ENCODE measurements at places on chromosomes 4 and X.

- no peak for DNase-seq
Measured at GRCh38 chr4:2365054-2365912, 53.2 kb downstream of the ZFYVE28 start.

DNA sequence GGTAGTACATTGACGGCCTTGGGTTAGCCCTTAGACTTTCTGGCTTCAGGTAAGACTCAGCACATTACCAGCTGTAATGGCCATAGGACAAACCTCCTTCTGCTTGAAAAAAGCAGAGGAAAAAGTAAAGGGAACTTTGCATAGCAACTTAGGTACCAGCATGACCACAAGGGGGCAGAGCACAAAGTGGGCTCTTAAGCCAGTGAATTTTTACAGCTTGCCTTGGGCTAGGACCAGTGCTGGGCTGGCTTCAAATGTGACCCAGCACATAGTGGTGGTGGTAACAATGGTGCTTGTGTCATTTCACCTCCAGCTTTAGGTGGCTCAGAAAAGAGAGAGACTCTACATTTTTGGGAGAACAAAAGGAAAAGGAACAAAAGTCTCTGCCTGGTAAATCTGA lies 66.1 kb downstream of the KLHL4 start:
- DNase-seq: no peak

DNA sequence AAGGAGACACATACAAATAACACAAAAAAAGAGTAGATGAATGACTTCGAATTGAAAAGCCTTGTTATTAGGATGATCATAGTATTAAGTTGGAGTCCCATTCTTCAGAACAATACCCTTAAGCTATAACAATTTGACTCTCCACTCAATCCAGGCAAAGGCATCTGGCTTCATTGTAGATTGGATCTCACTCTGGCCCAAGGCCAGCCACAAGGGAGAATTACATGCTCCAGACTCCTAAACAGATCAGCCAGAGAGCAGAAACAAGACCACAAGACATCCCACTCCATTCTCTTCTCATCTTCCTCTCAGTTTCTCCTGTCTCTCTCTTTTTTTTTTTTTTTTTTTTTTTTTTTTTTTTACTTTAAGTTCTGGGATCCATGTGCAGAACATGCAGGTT lies 213.9 kb downstream of the DHX15 start:
- no peak for DNase-seq

DNA sequence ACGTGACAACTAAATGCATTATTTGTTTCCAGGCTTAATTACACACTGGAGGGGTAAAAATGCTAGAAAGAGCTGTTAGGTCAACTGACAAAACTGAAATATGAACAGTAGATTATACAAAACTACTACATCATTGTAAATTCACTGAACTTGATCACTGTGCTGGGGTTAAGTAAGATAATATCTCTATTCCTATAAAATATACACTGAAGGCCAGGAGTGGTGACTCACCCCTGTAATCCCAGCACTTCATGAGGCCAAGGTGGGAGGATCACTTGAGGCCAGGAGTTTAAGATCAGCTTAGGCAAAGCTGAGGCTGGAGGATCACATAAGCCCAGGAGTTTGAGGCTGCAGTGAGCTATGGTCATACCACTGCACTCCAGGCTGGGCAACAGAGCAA lies 31.8 kb upstream of the NKX6-1 start:
- no peak for DNase-seq

DNA sequence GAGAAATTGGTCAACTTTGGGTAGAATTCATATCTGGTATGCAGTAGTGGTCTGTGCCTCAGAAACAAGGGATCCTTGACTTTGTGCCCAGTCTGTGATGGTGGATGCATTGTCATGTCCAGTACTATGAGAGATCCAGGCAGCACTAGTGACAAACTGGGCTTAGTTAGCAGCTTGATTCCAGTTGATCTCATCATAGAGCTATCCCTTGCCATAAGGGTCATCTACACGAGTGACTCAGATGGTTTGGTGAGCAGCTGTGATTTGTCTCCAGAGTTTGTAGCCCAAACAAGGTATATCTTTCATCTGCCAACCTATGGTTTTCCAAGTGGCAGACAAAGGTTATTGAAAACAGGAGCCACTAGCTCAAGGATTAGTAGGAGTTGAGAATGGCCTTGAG lies 298.8 kb downstream of the GBA3 start:
- no peak for DNase-seq

DNA sequence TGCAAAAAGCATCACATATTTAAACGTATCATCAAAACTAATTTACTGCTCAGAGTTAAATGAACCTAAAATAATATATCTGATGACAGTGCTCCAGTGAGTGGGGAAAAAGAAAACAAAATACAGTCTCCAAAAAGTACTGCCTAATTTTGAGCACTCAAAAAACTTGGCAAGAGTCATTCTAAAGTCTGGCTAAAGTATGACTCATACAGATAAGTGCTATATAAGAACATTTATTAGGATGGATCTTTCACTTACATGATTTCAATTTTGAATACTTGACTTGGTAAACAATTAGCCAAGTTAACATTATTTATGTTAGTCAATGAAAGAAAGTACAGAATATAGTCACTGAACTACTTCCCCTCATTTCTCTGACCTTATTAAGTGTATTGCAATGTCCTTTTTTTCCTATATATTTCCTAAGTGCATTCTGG lies 27.2 kb downstream of the FBXO8 start:
- DNase-seq: no peak

DNA sequence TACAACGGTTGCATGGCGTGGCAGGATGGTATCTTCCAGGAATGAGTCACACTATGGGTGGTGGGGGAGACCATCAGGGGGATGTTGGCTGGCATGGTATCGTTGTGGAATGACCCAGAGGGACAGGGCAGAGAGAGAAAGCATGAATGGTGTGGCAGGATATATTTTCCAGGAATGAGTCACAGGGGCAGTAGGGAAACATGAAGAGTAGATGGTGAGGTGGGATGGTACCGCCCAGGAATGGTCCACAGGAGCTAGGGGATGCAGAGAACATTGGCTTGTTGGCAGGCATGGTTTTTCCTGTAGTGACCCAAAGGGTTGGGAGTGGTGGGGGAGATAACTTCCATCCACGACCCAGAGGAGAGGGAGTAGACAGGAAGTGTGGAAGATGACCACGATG lies 62.4 kb downstream of the MAOA start:
- DNase-seq: no peak

DNA sequence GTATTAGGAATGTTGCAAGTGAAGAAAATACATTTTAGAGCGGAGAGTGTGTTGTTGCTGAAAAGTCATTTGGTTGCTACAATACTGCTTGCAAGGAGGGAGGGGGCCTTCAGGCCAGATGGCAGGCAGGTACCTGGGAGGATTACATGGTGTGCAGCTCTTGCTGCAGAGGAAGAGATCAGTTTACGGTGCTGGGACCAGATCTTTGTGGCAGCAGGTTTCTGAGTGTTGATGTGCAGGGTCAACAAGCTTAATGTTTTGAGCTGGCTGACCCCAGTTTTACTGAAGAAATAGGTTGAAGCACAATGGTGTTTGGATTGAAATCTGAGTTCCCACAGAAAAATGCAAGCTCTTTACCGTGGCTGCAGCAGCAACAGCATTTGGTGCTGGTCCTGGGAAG lies 96.4 kb upstream of the DDIT4L start:
- DNase-seq: peak; percentile 9

DNA sequence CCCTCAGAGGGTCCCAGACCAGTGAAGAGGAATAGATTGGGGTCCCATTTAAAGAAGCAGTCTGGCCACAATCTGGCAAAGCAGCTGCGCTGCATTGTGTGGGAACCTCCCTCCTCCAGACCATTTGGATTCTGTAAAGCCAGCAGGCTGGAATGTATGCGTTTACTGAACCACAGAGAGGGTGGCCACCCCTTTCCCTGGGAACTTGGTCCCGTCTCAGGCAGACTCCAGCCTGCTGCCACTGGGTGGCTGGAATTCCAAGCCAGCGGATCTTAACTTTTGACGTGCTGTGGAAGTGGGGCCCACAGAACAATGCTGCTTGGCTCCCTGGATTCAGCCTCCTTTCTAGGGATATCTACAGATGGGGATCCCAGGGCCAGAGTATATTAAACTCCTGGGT lies 307.2 kb downstream of the DACH2 start:
- no peak for DNase-seq

- DNase-seq: no peak
Measured at GRCh38 chr4:39469429-39470077, 10.7 kb downstream of the LIAS start.

- no peak for DNase-seq
Measured at GRCh38 chr4:45062935-45063545, 336.7 kb upstream of the GNPDA2 start.

DNA sequence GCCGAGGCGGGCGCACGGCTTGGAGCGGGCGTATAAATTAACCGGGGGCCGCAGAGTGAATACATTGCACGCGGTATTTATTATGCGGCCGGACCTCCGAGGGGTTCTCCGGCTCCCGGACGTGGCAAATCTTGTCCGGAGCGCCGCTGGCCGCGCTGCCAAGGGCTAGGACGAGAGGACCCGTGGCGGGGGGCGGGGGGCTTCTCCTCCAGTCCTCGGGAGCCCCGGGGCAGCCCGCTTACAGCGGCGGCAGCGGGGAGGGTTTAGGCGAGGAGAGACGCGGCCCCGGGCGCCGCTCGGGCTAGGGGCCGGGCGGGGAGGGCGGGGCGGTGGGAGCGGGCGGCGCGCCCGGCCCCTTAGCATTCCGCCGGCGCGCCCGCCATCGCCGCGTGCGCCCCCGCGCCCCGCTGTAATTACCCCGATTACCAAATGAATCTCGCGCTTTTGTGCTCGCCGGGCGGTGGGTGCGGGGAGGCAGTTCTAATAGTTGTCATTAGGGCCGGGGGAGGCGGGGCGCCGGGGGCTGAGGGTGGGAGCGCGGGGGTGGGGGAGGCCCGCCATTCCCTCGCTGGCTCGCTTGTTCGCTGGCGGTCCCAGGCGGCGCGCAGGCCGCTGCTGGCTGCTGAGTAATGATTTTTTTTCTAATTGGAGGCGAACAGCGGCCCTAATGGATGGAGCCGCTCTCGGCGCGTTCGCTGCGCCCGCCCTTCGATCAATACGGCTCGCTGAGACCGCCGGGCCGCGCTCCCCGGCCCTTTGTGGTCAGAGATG lies 276.6 kb downstream of the BCOR start:
- no peak for DNase-seq

DNA sequence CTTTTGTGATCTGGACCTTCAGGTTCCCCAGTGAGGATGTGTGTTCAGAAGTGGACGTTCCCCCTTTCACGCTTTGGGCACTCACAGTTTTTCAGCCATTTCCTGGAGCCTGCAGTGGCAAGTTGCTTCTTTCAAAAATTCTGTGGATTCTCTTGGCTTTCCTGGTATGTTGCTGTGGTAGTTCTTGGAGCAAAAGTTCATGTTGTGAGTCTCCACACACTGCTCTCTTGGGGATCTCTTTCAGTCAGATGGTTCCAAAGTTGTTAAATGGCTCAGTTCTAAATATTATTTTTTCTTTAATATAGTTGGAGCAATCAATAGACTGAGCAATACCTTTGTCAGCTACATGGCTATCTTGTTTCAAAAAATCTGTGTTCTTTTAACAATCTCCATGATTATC lies 28.5 kb upstream of the BANK1 start:
- no peak for DNase-seq

DNA sequence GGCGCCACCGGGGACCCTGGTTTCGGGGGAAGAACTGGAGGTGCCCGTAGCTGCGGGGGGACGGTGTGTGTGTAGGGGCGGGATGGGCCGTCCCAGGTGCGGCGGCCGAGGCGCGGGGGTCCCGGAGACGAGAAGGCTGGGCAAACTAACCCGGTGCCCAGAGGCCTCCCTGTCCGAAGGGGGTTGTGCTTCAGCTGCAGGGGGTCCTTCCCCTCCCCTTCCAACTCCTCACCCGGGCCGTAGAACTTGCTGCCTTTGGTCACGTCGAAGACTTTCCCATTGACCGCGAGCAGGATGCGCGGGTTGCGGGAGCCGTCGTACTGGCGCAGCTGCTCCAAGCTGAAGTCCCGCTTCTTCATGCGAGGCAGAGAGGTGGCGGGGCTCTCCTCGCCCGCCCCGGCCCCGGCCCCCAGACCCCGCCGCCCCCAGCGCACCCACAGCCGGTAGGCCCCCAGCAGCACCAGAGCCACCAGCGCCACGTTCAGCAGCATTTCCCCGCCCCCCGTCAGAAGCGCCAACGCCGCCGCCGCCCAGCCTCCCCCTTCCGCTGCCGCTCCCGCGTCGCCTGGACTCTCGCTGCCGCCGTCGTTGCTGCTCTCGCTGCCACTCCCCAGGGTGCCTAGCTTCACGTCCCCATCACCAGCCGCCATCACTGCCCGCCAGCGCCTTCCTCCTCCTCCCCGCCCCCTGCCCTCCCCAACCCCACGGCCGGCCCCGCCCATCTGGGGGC lies at the start of gene PGRMC2:
Gene PGRMC2, minus strand, starts transcription at position 673 of the 730 bp plus-strand sequence. Its CDS starts 23 bp downstream, at position 650.
- DNase-seq: no peak

- no peak for DNase-seq
Measured at GRCh38 chrX:45046417-45046816, 154.3 kb downstream of the DIPK2B start.

DNA sequence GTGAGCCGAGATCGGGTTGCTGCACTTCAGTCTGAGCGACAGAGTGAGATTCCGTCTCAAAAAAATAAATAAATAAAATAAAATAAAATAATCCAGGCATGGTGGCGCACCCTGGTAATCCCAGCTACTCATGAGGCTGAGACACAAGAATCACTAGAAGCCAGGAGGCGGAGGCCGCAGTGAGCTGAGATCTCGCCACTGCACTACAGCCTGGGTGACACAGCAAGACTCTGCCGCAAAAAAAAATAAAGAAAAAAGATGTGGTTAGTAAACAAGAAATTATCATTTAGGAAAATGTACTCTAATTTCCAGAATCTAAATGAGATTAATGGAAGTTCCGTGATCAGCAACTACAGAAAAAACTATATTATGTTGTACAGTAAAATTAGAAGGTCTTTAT lies 14.5 kb upstream of the LRBA start:
- DNase-seq: no peak

DNA sequence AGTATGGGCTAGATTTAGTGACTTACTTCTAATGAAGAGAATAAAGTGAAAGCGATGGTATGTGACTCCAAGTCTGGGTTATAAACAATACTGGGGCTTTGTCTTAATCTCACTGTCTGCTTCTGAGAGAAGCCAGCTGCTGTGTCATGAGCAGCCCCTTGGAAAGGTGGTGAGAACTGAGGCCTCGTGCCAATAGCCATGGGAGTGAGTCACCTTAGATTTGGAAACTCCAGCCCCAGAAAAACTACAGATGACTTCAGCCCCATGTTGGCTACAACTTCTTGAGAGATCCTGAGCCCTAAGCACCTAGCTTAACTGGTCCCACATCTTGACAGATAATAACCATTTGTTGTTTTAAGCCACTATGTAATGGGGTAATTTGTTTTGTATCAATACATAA lies 77.6 kb downstream of the CWH43 start:
- DNase-seq: no peak

- no peak for DNase-seq
Measured at GRCh38 chrX:70452143-70452733, 7.6 kb downstream of the DLG3 start.

DNA sequence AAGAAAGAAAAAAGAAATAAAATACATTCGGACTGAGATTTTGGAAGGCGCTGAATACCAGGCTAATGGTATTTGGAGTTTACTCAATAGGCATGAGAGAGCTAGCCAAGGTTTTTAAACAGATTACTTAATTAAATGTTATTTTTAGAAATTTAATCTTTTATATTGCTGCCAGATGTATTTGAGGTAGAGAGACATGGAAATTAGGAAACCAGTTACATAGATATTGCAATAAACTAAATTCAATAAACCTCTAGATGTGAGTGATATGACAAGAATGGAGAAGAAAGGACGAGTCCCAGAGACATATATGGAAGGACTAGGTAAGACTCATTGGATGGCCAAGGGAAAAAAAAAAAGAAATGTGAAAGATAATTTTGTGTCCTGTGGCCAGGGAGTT lies 38.5 kb upstream of the IL13RA1 start:
- no peak for DNase-seq
